ENCODE measurements at places on chromosomes 7 and 10.

DNA sequence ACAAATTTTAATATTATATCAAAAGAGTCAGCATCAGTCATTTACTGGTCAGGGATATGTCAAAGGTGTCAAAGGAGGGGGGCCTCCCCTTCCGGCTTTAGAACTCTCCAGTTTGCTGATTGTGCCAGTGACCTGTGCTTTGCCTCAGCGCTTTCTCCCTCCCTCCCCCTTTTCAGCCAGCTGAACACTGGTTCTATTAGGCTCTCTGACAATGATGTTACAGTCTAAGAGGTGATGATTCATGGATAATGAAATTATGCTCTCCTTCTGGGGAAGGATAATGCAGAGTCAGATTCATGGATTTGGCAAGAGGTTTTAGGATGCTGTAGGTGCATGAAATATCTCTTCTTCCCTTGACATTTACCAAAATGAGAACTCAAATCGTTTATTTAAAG, 6.1 kb downstream of the LRRTM3 start:
- H3K4me3 ChIP-seq = no peak overlapping the region
- H3K4me1 ChIP-seq = no peaks in the 10 kb centered on the region
- H3K27ac ChIP-seq = no peak overlapping the region
- H3K36me3 ChIP-seq = no peaks in the 10 kb centered on the region
- DNase-seq = no peak

- peak; percentile 25 for DNase-seq
- no peak overlapping the region for H3K27ac ChIP-seq
- no peaks in the 10 kb centered on the region for H3K36me3 ChIP-seq
- peaks cover 24% of the 10 kb centered on the region for H3K27me3 ChIP-seq
- peak overlapping the region; percentile 87 for H3K4me3 ChIP-seq
Measured at GRCh38 chr10:70381471-70382421, 679 bp downstream of the LRRC20 start.

DNA sequence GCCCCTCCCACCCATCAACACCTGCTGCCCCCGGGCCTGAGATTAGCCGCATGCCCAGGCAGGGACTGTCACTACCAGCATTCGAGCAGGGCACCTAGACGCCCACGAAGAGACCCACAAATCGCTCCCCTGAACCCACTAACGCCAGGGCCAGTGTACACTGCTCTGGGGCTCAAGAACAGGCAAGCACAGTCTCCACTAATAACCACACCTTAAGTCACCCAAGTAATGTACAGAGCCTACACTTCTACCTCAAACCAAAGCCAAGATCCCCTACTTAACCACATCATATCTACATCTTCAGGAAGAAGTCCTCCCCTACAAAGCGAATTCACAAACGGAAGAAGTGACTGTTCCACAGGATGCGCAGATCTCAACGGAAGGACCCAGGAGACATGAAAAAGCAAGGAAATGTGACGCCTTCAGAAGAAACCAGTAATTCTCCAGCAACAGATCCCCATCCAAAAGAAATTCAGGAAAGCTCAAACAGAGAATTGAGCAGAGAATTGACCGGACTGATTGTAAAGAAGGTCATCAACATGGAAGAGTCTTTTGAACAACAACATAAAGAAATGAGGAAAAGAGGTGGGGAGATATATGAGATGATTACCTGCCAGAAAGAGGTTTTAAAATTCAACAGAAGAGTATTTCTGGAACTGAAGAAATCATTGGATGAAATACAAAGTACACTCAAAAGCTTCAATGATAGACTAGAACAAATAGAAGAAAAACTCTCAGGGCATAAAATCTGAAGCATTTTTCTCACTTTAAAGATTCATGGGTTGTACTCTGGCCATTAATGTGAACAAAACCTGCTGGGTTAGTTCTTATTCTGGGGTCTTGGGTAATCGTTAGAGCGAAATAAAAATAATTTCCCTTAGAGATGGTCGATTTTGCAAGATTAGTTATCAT, 20.9 kb downstream of the IFT22 start:
- H3K36me3 ChIP-seq = peaks cover 13% of the 10 kb centered on the region
- H3K27me3 ChIP-seq = peaks cover 47% of the 10 kb centered on the region
- no peak overlapping the region for H3K4me3 ChIP-seq

DNA sequence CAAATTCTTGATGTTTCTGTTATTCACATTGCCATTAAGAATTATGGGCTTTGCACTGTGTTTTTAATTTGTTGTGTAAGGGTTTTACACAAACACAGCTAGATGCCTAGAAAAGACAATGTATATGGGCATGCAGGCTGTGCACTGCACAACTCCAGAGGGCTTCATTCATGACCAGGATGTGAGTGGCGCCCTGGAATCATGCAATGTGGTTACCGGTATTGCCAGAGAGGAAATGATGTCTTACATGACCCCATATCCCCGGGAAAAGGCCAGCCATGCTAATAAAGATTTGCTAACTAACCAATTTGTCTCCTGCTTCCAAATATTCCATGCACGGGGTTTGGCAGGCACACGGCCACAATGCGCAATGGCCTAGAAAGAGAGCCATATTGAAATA, 16.9 kb downstream of the KCNMA1 start:
- peaks cover 40% of the 10 kb centered on the region for H3K4me1 ChIP-seq
- no peak overlapping the region for H3K27ac ChIP-seq
- no peak overlapping the region for H3K4me3 ChIP-seq
- no peak for DNase-seq
- no peaks in the 10 kb centered on the region for H3K36me3 ChIP-seq

DNA sequence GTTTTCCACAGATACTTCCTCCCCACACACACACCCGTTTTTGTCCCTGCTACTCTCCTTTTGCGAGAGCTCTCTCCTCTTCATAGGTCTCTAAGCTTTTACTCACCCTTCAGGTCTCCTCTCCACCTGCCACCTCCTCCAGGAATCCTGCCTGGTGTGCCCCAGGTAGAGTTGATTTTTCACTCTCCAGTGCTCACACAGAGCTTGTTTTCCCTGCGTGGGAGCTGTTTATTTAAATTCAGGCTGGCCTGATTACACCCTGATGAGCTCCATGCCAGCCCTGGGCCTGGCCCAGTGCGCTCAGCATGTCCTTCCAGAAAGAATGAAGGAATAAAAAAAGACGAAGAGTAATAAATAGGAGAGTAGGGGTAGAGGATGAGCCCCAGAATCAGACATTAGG, 7.5 kb upstream of the CLDN4 start:
- H3K4me1 ChIP-seq = peaks cover 24% of the 10 kb centered on the region
- no peak overlapping the region for H3K4me3 ChIP-seq
- peaks cover 18% of the 10 kb centered on the region for H3K27me3 ChIP-seq
- no peak for DNase-seq

- no peak overlapping the region for H3K27ac ChIP-seq
- no peak for DNase-seq
- peaks cover 17% of the 10 kb centered on the region for H3K36me3 ChIP-seq
- no peak overlapping the region for H3K4me3 ChIP-seq
Measured at GRCh38 chr7:7554021-7554432, 12.7 kb upstream of the MIOS start.

DNA sequence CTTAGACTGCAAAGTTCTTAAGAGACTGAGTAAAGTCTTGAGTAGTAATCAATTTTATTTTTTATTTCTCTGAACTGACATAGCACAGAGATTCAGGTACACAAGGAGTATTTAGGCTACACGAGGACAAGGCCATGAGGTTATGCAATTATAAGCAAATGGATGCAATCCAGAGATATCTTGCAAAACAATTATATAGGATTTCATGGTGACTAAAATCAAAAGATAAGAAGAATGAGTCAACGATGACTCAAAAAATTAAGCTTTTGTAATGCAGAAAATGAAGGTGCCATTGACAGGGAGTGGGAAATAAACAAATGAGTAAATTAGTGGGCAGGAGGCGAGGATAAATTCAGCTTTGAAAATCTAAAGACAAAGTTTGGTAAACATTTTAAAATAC, 66.7 kb upstream of the MYO3A start:
- H3K27ac ChIP-seq = no peak overlapping the region
- H3K27me3 ChIP-seq = peaks cover 11% of the 10 kb centered on the region
- no peaks in the 10 kb centered on the region for H3K4me1 ChIP-seq
- peaks cover 7% of the 10 kb centered on the region for H3K36me3 ChIP-seq
- no peak overlapping the region for H3K4me3 ChIP-seq

DNA sequence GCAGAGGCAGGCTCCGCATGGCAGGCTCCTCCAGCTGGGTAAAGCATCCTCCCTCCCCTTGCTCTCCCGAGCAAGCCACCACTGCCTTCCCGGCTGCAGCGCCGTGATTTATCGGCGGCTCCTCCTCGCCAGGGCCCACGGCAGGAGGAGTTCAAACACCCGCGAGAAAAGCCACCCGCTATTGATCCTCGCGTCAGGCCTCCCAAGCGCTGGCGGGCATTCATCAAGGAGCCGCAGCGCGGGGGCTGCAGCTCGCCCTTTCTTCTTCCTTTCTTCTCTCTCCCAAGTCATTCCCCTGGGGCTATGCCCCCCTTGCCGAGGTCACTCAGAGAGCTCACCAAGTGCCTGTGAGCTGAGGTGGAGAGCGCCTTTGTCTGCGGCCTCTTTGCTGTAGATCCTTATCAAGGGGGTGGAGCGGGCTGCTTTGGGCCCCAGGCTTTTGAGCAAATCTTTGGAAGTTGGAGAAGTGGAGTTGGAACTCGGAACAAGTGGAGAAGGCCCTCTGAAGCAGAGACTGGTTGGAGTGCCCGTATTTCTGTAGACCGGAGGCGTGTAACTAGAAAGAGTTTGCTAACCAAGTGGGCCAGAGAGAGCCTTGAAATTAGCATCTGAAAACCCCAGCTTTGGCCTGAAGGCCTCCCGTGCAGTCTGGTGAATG, 107.2 kb upstream of the PPIF start:
- DNase-seq = no peak
- H3K4me1 ChIP-seq = peaks cover 35% of the 10 kb centered on the region
- H3K27me3 ChIP-seq = no peaks in the 10 kb centered on the region
- peak overlapping the region; percentile 42 for H3K4me3 ChIP-seq
- H3K27ac ChIP-seq = no peak overlapping the region

DNA sequence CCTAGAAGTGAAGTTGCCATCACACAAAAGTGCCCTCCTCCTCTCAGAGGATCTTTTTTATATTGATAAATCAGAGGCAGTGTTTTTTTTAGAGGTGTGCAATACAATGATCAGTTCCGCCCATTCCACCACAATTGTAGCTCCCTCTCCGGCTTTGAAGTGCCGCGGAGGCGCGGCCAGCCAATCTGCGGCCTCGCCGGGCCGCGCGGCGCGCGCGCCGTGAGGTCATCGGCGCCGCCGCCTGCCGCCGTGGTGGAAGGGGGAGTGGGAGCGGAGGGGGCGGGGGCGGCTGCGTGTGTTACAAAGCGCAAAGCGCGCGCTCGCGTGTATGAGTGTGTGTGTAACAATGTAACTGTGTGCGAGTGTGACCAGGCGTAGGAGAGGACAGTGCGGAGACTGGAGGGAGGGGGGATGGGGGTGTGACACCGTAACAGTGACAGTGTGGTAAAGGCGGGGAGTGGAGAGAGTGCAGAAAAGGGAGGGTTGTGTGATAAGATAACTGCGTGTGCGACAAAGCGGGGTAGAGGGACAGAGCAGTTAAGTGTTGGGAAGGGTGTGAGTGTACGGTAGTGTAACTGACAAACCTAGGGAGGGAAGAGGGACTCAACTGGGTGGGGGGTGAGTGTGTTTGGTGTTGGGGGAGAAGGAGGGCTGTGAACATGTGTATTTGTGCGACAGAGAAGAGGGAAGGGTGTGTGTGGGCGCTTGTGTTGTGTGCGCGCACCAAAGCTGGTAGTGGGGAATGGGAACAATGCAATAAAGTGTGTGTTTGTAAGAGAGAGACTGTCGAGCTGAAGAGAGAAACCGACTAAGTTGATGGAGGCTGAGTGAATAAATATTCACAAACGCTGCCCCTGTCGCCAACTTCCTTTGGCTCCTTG, at the start of gene SP8:
TSS of gene SP8 (minus strand) at position 108 of the 881 bp plus-strand sequence. CDS start at position 20, 88 bp downstream.
- peak within 1 kb of the TSS; percentile 92 for H3K27ac ChIP-seq
- no peak for DNase-seq
- peaks cover 15% of the 10 kb centered on the region for H3K36me3 ChIP-seq
- peaks cover 70% of the 10 kb centered on the region for H3K27me3 ChIP-seq
- H3K4me1 ChIP-seq = peaks cover 18% of the 10 kb centered on the region
- peak within 1 kb of the TSS; percentile 71 for H3K4me3 ChIP-seq

DNA sequence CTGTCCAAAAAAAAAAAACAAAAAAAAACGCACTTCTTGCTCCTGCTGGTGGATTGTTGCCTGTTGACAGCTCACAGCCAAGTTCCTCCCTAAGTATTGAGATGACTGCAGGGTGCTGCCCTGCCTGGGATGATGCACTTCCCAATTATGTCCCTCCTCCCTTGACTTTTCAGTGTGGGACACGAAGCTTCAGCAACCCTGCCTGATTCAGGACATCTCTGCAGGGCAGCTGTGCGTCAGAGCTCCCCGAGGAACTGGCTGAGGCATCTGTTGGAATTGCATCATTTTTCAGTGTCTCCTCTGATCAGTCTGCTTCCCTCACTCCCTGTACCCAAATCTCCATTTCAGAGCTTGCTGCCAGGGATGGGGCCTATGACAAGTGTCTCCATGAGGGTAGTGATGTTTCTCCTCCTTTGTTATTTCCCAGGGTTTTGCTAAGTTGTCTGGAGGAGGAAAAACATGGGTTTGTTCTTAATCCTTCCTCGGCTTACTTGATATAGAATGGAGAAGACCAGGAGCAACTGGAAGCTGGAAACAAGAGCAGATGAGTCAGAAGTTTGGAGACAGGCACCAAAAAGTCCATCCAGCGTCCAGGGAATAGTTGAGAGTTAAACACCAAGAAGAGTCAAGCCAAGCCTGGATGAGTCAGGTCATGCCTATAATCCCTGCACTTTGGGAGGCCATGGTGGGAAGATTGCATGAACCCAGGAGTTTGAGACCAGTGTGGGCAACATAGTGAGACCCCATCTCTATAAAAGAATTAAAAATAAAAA, 355.1 kb downstream of the GALNT17 start:
- H3K27ac ChIP-seq = no peak overlapping the region
- no peaks in the 10 kb centered on the region for H3K27me3 ChIP-seq
- H3K4me1 ChIP-seq = no peaks in the 10 kb centered on the region
- H3K36me3 ChIP-seq = no peaks in the 10 kb centered on the region

DNA sequence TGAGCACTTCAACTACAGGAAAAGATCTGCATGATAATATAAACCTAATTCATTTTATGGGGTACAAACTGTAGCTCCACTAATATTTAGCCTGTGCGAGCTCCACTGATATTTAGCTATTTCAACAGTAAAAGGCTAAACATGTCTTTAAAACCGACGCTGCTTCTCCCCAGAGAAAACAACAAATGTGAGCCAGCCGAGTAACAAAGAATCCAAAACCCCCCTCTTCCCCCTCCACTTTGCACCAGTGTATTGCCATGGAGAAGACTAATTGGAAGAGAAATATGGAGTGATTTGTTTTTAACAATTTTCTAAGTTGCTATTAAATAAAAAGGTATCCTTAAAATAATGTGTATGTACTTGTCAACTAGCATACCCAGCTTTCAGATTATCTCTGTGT, 136.7 kb downstream of the GFRA1 start:
- H3K4me3 ChIP-seq = no peak overlapping the region
- no peaks in the 10 kb centered on the region for H3K4me1 ChIP-seq
- no peaks in the 10 kb centered on the region for H3K36me3 ChIP-seq
- no peak overlapping the region for H3K27ac ChIP-seq

- no peak overlapping the region for H3K4me3 ChIP-seq
- no peaks in the 10 kb centered on the region for H3K36me3 ChIP-seq
- H3K27ac ChIP-seq = no peak overlapping the region
- no peak for DNase-seq
- no peaks in the 10 kb centered on the region for H3K4me1 ChIP-seq
Measured at GRCh38 chr10:104485632-104486031, 132.0 kb downstream of the CFAP58 start.

- H3K27me3 ChIP-seq = no peaks in the 10 kb centered on the region
- no peaks in the 10 kb centered on the region for H3K36me3 ChIP-seq
- no peak overlapping the region for H3K27ac ChIP-seq
- no peaks in the 10 kb centered on the region for H3K4me1 ChIP-seq
- H3K4me3 ChIP-seq = no peak overlapping the region
- no peak for DNase-seq
Measured at GRCh38 chr10:51574248-51575048, 124.9 kb downstream of the CSTF2T start.

Measured in naive B cell (primary cell).